ENCODE measurements at places on chromosomes 11 and 22.

GRCh38 chr11:111408789-111409727 is 30.0 kb upstream of the POU2AF1 start:
- no peak for DNase-seq

GRCh38 chr22:47380692-47381091 is 618.2 kb downstream of the TBC1D22A start:
- no peak for DNase-seq

DNA sequence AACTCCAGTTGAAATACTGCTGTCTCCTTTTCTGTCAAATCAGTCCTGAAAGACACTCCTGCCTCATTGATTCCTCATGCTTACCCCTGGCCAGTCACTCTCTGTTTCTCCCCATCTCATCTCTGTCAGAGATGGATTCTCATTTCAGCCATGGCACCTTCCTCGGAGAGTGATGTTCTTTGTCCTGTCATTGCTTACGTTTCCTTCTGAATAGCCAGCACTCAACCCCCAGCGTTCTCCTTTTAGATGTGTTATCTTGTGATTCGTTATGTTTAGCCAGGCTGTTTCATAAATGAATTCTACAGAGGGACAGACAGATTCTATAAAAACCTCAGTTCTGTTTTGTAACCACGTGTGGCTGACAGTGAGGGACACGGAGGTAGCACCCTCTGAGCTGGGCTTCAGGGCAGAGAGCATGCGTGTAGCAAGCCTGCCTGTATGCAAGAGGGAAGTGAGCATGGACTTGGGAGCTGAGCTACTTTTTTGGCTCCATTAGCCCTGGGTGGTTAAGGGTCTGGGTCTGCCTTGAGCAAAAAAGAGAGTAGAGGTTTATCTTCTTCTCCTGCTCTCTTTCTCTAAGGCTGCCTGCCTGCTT is 354.6 kb downstream of the DDX10 start:
- DNase-seq: no peak

GRCh38 chr11:67442504-67443404 is 522 bp downstream of the CORO1B start:
- no peak for DNase-seq

DNA sequence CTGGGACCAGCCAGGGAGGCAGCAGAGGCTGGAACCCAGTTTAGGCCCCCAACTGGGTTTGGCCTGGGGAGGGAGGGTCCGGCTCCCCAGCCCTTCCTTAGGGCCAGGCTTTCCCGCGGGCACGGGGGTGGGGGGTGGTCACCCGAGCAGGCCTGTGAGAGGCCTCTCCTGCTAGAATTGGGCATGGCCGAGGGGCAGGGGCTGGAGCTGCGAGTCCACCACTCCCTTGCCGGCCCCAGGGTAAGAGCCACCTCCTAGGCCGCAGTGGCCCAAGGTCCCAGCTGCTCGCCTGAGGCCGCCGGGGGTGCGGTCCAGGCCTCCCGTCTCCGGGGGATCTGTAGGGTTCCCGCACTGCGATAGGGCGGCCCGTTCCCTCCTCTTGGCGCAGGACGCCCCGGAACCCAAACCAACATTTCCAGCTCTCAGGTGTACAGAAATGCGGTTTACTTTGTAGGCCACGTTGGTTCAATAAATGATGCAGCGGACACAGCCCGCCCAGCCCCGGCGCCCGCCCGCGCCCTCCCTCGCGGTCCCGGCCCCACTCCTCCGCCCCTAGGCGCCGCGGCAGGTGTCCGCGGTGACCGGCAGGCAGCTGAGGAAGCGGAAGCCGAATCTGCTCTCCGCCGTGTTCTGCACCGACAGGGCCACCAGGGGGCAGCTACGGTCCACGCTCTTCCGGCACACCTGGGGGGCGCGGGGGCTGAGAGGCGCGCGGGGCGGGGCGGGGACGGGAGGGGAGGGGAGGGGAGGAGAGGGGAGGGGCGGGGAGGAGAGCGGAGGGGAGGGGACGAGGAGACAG is 5.9 kb downstream of the LMNTD2 start:
- no peak for DNase-seq

DNA sequence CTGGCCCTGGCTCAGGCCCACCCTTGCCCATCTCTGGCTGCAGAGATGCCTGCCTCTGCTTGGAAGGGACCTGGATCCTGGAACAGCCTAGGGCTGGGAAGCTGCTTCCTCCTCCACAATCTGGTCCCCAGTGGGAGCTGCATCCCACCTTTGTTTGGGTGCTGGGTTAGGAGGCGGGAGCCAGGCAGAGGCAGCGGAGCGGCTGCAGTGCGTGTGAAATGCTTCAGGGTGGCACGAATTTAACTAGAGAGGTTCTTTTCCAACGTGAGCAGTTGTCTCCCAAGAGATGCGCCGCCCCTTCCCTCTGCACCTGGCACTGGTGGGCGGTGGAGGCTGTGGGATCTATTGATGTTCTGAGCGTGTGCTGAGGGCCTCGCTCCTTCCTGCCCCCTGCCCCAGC is 31.6 kb downstream of the BRSK2 start:
- DNase-seq: no peak

DNA sequence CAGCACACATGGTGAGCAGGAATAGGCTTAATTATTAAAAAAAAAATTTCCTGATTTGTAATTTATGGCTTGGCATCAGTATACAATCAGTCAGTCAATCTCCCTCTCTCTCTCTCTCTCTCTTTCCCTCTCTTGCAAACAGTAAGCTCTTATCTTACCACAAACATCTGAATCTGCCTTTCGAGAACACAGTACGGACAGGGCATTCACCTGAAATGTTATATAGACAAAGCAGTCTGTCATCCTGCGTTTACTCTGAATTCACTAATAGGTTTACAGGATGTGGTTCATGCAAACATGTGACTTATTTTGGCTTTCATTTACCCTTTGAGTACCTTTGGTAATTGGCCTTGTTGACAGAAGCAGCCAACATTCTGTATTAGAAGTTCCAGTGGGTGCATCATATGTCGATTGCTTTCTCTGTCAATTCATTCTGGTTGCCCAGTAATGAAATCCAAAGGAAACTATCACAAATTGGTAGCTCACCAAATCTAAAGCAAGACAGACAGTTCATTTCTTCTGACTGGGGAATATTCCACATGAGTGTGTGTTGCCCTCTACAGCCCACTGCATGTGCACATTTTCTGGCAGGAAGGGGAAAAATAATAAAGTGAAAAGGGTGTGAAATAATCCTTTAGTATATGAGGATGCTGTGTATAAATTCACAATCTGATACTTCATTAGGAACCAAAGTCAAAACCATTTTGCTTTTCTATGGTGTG is 1058.2 kb downstream of the LRRC4C start:
- no peak for DNase-seq

DNA sequence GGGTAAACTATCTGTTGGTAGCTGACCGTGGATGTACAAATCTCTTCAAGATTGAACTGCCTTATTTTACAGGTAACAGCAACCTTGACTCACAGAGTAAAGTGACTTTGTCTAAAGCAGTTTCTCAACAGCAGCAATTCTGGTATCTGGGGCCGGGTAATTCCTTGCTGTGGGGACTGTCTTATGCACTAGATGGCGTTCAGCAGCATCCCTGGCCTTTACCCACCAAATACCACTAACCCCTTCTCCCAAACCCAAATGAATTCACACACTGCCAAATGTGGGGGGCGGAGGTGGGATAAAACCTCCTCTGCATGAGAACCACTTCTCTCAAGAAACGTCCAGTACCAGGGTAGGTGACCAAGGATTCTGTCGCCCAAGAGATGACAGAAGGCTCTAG is 1.7 kb upstream of the INCENP start:
- no peak for DNase-seq

DNA sequence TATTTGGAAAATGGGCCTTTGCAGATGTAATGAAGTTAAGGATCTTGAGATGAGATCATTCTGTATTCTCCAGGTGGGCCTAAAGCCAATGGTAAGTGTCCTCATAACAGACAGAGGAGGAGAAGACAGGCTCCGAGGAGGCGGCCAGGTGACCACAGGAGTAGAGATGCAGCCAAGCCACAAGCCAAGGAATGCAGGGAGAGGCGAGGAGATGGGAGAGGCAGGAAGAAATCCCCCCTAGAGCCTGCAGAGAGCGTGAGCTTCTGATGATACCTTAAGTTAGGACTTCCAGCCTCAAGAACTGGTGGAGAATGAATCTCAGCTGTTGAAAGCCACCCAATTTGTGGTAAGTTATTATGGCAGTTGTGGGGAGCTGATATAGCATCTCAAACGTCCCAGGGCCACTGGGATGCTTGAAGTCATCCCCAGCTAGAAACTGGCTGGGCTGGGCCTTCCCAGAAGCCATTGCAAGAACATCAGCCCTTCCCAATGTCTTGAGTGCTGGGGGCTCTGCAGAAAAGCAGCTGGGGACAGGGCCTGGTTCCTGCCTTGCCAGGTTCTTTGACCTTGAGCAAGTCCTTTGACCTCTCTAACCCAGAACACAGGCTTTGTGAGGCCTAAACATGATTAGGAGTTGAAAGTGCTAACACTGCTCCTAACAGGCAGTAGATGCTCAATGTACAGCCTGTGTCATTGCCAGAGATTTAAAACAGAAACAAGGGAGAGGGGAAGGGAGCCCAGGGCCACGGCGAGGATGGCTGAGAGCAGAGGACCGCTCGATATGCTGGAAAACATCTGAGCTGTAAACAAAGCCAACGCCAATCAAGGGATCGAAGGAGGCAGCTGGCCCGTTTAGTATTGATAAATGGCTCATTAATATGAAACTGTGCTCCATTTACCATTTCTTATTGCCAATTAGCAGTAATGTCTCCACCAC is 632.3 kb downstream of the TBC1D22A start:
- no peak for DNase-seq

GRCh38 chr22:47736186-47737034 is 974.0 kb downstream of the TBC1D22A start:
- DNase-seq: no peak

- no peak for DNase-seq
Measured at GRCh38 chr11:68695531-68695930, 11.2 kb downstream of the GAL start.

DNA sequence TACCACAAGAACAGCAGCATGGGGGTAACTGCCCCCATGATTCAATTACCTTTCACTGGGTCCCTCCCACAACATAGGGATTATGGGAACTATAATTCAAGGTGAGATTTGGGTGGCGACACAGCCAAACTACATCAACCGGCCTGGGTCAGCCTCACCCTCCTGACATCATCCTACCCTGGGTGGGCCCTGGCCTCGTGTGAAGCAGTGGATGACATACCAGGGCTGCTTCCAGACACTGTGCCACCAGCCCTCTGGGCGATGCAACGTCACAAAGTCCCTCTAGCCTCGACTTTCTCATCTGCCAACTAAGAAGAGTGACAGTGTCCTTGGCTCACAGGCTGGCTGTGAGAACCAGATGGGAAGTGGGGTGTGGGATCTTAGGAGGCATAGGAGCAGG is 8.7 kb upstream of the TPCN2 start:
- DNase-seq: no peak

- DNase-seq: no peak
Measured at GRCh38 chr11:122100756-122101080, 15.3 kb downstream of the BLID start.

DNA sequence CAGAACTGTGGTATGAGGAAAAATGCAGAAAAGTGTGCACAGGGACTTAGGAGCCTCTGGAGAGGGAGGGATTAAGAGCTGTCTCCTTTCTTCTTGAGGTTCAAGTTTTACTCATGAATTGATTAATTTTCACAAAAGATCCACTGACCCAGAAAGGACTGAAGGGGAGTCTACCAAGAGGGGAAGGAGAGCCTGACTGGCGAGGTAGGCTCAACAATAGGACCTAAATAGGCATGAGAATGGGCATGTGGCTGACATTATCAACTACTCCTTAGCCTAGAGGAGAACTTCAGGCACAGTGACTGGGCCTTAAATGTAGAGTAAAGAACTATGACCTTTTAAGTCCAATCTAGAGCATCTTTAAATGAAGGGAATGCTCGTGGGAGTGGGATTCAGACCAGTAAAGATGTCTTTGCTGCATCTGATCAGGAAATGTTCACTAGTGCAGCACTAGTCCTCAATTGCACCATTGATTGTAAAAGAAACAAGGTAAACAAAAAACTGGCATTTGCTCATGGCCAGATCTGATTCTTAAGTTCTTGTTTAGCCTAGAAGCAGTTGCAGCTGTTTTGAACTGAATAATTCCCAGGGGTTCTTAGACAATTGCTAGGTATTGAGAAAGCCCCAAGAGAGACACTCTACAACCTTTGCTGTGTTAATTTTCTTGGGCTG is 135.6 kb downstream of the RAB38 start:
- DNase-seq: no peak

DNA sequence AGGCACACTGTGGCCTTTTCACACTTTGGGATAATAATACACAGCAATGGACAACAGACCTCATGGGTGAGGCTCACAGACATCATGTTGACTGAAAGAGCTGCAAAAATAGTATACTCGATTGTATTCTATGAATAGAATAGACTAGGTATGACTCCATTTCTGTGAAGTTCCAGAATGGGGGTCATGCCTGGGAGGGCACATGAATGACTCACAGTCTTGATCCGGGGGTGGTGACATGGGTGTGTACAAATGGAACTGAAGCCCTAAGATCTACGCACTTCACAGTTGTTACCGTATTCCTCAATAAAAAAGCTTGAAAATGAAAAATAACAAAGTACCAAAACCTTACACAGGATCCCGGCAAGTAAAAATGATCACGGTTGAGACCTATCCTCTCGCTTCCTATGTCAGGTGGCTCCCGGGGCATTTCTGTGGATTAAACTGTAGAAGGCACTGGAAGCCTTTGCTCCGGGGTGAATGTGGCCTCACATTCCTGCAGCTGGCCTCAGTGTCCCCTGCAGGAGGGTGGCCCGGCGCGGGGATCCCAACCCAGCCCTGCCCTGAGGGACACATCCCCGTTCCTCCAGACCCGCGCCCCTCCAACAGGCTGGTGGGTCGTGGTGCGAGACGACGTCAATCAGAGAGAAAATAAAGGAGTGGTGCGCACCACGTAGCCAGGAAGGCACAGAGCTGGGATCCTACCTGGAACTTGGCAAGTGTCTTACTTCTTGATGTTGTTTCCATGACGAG is 75.9 kb downstream of the NECTIN1 start:
- no peak for DNase-seq

- no peak for DNase-seq
Measured at GRCh38 chr11:44312876-44313275, 2.9 kb upstream of the ALX4 start.

DNA sequence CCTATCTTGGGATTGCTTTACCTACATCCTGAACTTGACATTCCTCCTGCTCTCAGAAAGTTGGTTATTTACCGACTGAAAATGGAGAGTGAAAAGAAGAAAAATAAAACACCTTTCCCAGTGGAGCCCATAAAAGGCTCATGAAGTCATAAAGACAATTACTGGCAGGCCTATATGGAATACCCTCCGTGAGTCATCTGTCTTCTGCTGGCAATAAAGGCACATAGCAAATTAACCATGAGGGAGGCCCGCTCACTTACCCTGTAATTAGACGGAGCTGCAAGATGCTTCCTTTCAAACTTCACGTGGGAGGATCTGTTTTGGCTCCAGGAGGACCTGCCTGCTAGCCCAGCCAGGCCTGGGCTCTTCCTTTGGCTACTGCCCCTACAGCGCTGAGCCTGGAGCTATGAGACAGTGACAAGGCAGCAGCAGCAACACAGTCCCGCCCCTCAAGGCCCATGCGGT is 540.4 kb downstream of the BUD13 start:
- no peak for DNase-seq

Measured in forelimb muscle (tissue), 1 donor.